NCI-H1436 treated with DMSO at 0.1 percent for 48 hours (cell line): ENCODE measurements at places on chromosomes 12 and 14.

DNA sequence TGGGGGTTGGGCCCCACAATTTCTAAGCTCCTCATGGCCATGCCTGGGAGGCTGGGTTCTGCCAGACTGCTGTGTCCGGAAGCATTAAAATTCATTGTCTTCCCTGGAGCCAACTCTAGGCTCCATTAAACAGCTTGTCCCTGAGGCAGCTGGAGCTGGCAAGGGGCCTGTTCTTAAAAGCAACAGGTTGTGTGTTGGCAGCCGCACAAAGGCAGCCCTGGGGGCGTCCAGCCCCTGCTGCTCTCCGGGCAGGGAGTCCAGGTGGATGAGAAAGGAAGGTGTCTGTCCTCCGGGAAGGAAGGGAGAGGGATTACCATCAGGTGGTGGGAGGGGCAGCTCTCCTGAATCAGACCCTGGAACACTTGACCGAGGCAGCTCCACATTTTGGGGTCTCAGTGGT lies 98.9 kb downstream of the CHST11 start:
- no peak for DNase-seq

GRCh38 chr14:106208794-106209193 lies 682.4 kb downstream of the TMEM121 start:
- no peak for DNase-seq

DNA sequence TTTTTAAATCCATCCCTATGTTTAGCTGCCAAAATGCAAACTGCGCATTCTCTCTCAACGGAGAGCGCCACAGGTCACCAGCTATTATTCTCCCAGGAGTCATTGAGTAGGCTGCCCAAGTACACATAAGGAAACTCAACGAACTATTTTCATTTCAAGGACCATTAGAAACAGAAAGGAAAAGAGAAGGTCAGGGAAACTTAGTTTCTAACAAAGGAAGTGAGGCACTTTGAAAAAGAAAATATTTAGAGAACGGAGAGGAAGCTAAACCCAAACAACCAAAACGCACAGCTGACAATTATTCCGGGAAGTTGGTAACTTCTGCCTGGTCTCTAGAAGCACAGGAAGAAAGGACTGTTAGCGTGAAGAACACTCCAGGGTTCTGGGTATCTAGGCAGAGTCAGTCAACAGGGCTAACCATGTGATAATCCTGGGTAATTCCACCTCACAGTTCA lies 23.5 kb downstream of the GPHB5 start:
- DNase-seq: no peak

- DNase-seq: no peak
These were observed 11.5 kb downstream of the ISCA2 start for GRCh38 chr14:74504874-74505720.

DNA sequence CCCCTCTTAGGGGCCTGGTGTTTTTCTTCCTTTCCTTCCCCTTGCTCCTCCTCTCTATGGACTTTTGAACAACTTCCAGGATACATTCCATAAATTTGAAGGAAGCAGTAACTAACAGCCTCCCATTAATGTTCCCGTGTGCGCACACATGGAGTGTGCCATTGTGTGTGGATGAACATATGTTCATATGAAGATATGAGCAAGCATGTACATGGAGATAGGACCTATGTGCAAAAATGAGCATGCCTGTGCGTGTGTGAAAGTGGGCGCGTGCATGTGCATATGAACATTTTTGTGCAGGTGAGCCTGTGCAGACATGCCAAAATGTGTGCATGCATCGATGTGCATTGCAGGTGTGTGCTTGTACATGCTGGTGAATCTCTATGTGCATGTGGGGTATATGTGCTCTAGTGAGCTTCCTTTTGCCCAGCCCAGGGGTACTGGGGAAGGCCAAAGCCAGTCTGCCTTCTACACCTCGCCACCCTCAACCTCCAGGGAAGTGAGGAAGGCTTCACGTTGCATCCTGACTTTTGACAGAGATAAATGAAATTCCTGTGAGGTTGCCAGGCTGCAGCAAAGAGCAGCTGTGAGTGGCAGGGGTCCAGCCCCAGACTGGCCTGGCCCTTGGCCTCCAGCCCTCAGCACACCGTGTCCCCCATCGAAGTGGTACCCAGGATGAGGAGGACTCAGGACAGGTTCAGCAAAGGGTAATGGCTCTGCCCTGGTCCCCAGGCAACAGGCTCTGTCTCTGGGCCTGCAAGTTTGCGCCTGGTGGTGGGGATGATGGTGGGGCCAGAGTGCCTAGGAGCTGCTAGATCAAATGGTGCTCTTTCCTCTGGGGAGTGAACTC lies 21.1 kb upstream of the PGF start:
- DNase-seq: no peak

DNA sequence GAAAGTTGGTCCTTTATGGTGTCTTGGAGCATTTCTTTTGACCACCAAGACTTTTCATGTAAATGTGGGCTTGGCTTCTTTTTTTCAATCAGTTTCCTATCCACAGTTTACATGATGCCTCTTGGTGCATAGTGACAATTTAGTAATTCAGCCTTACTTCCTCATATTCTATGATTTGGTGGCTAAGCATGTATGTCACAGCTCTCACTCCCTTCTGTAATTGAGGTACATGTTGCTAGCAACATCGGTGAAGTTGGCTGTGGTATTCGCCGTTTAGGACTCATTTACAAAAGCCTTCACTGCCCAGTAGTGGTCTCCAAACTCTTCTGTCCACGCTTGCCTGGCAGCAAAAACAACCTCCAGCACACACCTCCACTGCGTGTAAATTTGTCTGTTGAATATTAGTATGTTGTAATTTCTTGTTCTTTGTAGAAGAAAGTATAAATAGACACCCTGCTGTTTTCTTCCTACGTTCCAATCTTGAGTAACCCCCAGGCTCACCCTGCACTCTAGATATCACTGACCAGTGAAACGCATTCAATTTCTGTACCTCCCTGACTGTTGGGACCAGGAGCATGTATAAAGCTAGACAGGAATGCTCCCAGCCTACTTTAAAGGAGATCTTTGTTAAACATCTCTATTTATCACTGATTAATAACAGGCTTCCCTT lies 90.4 kb downstream of the PPP2R5C start:
- DNase-seq: no peak

GRCh38 chr14:104981699-104982541 lies 3.7 kb upstream of the CLBA1 start:
- no peak for DNase-seq

DNA sequence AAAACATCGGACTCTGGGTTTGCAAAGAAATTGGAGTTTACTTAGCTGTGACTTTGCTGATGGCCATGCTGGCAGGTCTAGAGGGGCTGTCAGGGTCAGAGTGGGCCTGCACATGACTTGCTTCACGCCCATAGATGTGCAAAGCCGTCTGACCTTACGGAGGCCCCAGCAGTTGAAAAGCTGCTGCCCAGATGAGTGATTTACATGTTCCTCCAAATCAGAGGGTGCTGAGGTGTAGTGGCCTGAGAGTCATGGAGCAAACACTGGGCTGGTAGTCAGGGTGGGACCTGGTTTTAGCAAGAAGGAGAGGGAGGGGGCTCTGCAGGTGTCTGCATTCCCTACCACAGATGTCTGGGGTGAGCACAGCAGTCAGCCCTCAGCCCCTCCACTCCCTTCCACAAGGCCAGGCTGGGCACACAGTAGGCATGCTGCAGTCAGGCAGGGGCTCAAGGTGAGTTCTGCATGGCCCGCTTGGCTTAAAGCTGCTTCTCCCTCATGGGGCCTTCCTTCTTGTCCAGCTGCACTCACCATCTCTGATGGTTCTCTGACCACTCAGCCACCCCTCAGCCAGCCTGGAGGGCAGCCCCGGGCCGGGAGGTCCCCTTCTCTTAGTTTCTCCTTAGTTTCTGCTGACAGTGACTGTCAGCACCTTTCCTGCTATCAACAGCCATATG lies 34.2 kb upstream of the EML1 start:
- no peak for DNase-seq

DNA sequence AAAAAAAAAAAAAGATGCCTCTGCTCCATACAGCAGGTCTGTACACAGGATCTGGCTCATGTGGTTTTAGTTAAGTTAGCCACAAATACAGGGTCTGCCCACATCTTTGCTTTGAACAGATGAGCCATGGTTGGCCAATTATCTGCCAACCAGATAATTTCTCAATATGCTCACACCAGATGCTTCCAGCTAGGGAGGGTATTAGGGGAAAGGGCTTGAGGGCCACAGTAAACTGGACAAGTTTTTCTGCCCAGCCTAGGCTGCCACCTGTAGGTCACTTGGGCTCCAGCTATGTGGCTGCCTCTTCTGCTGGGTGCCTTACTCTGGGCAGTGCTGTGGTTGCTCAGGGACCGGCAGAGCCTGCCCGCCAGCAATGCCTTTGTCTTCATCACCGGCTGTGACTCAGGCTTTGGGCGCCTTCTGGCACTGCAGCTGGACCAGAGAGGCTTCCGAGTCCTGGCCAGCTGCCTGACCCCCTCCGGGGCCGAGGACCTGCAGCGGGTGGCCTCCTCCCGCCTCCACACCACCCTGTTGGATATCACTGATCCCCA lies 776 bp downstream of the RDH5 start:
- no peak for DNase-seq

GRCh38 chr14:98345161-98345560 lies 926.8 kb downstream of the BCL11B start:
- no peak for DNase-seq

DNA sequence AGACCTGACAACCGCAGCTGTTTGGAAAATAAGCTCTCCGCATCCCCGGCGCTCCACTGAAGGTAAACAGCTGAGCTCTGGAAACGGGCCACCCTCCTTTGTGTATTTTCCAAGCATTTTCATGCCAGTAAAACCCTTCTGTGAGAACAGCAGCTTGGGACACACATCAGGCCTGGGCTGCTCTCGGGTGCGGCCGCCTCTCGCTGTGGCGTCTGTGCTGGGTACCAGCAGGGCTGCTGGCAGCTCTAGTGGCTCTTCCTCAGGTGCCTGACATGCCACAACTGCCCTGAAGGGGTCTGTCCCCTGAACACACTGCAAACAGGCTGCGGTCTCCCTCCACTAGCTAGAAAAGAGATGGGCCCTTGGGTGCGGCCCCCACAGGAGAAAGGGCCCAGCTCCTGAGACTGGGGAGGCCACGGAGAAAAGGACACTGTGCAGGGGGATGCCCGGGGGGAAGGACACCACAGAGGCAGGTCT lies 96.3 kb downstream of the ITPK1 start:
- DNase-seq: no peak

- DNase-seq: no peak
These were observed 43.2 kb downstream of the FBXO34 start for GRCh38 chr14:55314449-55314848.

- DNase-seq: no peak
These were observed 155.7 kb downstream of the PELI2 start for GRCh38 chr14:56273951-56274350.

GRCh38 chr14:64149921-64150320 lies 144.2 kb downstream of the ESR2 start:
- no peak for DNase-seq

GRCh38 chr12:71475280-71475679 lies 35.7 kb downstream of the LGR5 start:
- no peak for DNase-seq

GRCh38 chr12:24127919-24128721 lies 178.7 kb upstream of the SOX5 start:
- no peak for DNase-seq

DNA sequence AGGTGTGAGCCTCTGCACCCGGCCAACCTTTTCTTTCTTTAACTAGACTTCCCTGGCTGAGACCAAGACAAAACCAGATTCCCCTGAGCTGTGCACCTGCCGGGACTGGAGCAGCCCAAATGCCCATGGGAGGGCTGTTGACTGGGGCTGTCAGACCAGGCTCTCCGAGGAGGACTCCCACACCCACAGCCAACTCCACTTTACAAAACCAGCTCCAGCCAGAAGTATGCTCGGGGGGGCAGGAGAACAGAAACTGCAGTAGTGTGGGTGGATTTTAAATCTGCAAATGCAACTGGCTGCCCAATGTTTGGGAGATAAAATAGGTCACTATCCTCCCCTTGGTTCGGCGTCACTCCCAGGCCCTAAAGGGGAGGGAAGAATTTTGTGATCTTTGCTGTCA lies 78.5 kb downstream of the VCPKMT start:
- no peak for DNase-seq

DNA sequence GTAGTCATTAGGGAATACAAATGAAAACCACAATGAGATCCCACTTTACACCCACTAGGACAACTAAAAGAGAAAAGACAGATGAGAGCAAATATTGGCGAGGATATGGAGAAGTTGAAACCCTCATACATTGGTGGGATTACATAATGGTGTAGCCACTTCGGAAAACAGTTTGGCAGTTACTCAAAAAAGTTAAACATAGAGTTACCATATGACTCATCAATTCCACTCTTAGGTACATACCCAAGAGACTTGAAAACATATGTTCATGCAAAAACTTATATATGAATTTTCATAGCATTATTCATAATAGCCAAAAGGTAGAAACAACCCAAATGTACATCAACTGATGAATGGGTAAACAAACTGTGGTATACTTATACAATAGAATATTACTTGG lies 27.1 kb downstream of the ALDH1L2 start:
- DNase-seq: no peak

- DNase-seq: no peak
These were observed 39.3 kb downstream of the ANO2 start for GRCh38 chr12:5905757-5906156.

DNA sequence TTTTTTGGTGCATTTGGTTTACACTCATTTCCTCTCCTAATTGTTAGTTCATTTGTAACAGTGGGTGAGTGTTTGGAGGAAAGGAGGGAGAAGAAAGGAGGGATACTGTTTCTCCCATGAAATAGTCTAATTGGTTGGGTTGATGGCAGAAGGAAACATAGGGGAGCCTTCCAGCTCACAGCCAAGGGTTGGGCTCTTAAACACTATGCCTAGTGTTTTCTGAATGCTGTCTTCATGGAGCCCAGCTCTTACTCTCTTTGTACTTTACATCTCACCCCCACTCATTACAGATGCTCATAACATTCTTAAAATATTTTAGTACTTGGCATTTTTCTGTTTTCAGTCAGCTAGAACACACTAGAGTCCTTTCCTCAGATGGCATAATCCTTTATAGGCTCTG lies 38.2 kb downstream of the BAZ2A start:
- no peak for DNase-seq

- no peak for DNase-seq
These were observed 56.7 kb downstream of the SRGAP1 start for GRCh38 chr12:63900922-63901793.

- DNase-seq: no peak
These were observed 1505.3 kb downstream of the AACS start for GRCh38 chr12:126570566-126570965.

- DNase-seq: no peak
These were observed 43.3 kb downstream of the AEBP2 start for GRCh38 chr12:19482551-19483109.

DNA sequence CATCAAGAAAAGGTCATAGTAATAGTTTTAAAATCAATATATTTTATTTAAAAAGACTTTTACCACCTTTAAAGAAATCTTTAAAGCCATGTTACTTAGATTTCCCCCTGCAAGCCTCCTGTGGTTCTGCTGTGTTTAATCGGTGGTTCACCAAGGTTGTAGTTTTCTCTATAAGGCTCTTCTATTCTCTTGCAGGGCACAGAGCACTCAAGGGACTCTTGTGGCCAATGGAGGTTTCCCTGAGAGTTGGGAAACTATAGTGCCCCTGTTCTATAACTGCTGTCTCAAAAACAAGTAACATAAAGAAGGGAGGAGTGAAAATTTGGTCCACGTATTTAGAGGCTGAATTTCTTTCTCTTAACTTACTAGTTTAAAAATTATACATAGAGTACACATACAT lies 25.0 kb downstream of the DACT1 start:
- DNase-seq: no peak
